ENCODE measurements at places on chromosomes 1 and 21.

DNA sequence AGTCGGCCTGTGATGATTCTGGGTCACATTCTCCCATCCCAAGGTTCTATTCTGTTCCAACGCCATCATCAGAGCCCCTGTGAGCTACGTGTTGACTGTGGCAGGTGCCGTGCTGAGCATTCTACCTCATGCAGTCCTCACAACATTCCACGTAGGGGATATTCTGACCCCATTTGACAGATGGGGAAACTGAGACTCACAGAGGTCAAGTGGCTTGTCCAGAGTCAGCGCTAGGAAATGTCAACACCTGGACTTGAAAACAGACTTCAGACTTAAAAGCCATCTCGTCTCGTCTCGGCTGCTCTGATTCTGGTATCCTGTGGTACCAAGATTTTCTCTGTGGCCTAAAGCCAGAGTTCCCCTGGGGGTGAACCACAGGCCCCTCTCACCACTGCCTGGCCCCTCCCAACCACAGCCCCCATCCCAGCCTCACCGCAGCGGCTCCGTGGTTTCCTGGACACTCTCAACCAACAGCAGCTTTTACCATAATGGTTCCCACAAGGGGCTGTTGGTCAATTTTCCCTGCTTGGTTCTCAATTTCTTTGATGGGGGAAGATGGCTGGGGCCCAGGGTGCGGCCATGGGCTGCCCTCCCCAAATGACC, 39.6 kb downstream of the SDC3 start:
- DNase-seq = no peak

- no peak for DNase-seq
These were observed 18.3 kb downstream of the TNFRSF9 start for GRCh38 chr1:7922301-7922700.

- DNase-seq = no peak
These were observed 917 bp downstream of the KIAA0040 start for GRCh38 chr1:175191659-175192058.

GRCh38 chr21:19731251-19731650, 1267.0 kb upstream of the NCAM2 start:
- DNase-seq = no peak

GRCh38 chr1:104745875-104746274, 996.2 kb downstream of the AMY1C start:
- no peak for DNase-seq

DNA sequence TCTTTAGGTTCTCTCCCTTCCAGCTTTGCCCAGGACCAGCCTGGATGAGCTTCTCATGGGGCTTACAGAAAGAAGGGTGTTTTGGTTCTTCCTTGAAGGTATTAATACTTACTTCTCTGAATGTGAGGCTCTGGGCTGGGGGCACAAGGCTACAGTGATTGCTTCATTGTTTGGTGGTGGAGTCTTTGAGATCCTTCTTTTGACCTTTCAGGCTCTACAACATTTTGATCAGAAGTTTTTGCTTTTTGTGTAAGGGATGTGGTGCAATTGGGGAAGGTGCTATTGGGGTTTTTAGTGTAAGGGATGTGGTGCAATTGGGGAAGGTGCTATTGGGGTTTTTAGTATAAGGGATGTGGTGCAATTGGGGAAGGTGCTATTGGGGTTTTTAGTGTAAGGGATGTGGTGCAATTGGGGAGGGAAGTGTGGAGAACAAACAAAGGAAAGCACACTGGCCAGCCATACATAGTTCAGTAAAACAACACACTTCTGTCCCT, 103.6 kb upstream of the IVNS1ABP start:
- no peak for DNase-seq

DNA sequence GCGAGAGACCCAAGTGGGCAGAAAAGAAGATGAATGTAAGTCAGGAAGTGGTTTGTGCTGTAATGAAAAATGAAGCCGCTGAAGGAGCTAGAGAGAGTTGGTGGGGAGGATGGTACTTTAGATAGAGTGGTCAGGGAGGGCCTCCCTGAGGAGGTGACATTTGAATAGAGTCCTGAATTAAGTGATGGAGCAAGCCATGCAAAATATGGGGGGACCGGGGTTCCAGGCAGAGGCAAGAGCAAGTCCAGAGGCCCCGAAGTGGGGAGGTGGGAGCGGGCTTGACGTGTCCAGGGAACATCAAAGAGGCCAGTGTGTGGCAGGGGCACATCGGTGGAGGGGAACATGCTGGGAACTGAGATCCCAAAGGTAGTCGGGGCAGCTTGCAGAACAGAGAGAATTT, 43.1 kb downstream of the OPRD1 start:
- no peak for DNase-seq

GRCh38 chr1:225254676-225255075, 173.2 kb downstream of the LBR start:
- no peak for DNase-seq

DNA sequence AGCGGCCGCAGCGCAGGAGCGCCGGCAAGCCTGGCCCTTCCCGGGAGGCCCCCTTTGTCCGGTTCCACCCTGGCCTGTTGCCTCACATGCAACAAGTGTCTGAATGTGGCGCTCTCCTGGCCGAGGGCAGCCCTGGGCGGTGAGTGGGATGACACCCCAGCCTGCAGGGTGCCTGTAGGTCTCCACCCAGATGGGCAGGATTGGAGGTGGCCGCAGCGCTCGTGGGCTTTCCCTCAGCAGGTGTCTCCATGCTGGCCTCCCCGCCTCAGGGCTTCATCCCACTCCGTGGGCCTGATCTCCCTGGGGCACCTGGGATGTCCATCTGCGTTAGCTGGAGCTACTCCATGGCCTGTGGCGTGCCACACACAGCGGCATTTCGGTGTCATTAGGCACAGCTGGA, 1.5 kb downstream of the MIB2 start:
- DNase-seq = no peak

DNA sequence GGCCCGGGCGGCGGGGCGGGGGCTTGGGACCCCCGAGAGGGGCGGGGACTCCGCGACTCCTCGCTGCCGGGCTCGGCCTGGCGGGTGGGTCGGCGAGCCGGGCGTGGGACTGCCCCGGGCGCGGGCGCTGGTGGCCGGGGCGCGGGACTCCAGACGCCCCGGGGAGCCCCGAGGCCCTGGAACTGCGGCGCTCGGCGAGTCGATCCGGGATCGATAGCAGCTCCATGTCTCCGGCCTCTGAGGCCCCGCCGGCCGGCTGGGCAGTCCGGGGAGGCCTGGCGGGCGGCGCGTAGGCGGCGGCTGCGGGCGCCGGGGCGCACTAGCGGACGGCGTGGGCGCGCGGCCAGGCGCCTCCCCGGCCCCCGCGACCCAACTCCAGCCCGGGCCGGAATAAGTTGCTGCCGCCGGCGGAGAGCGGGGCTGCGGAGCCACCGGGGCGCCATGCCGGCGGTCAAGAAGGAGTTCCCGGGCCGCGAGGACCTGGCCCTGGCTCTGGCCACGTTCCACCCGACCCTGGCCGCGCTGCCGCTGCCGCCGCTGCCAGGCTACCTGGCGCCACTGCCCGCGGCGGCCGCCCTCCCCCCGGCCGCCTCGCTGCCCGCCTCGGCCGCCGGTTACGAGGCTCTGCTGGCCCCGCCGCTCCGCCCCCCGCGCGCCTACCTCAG, 400 bp downstream of the SAMD11 start:
- no peak for DNase-seq

DNA sequence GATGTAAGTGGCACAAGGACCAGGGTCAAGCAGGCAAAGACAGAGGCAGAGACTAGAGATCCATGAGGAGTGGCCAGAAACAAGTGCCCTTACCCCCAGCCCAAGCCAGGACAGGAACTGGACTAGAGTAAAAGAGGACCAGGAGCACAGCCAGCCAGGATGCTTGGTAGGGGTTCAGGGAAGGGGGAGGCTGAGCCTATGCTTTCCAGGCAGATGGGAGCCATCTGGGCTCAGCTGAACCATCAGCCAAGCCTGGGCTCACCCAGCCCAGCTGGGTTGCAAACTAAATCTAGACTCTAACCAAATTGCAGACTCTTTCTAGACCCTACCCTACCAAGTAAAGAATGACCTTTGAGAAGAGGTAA, 15.2 kb downstream of the PDZK1IP1 start:
- no peak for DNase-seq

Data from NCI-H748 treated with DMSO at 0.1 percent for 48 hours (cell line).